Effector memory CD4-positive, alpha-beta T cell (primary cell): ENCODE measurements at places on chromosomes 2 and 18.

DNA sequence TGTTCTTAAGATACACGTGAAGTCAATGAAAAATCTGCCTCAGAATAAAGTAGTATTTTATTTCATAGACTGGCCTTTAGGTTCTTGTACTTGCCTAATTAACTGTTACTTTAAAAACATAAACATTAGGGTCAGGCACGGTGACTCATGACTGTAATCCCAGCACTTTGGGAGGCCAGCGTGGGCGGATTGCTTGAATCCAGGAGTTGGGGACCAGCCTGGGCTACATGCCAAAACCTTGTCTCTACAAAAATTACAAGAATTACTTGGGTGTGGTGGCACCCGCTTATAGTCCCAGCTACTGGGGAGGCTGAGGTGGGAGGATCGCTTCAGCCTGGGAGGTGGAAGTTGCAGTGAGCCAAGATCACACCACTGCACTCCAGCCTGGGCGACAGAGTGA lies 16.0 kb upstream of the SNORC start:
- DNase-seq, result no peak

DNA sequence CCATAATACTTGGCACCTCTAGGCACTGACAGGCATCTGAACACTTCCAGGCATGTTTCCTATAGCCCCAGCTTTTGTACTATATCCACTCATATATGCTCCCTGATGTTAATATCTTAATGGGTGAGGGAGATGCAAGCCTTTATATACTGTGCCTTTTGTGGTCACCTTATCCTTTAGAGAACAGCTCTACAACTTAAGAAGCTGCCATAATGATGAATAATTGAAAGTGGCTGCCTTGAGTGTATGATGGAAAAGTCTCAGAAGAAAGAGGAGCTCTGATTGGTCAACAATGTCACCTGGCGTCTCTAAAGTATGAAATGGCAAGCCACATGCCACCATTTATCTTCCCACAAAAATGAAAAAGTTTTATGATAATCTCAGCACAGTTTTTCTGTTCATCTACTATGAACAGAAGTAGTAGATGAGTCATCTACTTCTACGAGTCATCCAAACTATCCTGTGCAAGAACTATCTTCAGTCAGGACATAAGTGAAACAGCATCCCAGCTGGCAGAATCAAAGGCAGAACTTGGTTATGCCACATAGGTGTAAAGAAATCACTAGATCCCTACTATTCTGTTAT lies 997.9 kb upstream of the CELF4 start:
- no peak for DNase-seq

DNA sequence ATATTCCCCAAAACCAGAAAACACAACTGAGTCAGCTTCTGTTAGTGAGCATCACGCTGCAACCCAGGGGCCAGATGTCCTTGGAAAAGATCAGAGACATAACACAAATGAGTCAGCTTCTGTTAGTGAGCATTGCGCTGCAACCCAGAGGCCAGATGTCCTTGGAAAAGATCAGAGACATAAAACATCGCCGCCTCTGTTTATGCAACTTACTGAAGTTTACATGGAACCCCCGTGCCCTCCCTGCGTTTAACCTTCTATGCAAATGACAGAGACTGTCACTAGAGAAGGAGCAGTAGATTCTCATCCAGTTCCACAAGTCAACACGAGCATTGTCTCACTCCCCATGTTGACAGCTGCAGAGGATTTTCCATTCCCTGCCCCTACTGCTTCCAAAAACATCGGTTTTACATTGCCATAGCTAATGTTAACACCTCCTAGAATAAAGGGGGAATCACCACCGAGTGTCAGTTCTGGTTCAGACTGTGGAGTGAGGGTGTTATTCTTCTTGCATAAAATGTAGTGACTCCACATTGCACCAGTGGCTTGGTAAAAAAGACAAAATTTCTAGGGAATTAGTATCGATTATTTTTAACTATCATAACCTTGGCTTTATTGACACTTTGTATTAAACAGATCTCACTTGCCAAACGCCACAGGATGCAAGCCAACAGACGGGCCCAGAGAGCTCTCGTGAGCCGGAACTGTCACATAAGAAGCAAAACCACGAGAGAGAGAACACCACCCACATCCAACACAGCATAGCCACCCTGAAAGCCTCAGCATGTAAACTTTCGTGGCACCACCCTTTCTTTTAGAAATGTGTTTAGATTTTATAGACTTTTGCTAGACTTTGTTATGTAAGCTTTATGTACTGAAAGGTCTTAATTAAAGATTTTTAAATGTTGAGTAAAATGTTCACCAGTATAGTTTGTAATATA lies 87.7 kb downstream of the SH3YL1 start:
- DNase-seq, result peak; percentile 10

DNA sequence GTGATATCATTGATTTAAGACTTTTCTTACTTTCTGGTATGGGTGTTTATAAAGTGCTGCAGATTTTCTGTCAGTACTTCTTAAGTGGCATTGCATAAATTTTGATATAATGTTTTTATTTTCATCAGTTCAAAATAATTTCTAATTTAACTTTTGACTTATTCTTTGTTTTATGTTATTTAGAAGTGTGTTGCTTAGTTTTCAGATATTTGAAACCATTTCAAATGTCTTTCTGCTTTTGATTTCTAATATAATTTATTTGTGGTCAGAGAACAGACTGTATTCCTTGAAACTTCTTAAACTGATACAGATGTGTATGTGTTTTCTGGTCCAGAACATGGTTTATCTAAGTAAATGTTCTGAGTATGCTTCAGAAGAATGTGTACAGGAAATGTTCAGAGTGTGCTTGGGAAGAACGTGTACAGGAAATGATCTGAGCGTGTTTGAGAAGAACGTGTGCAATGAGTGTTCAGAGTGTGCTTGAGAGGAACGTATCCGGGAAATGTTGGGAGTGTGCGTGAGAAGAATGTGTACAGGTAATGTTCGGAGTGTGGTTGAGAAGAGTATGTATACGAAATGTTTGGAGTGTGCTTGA lies 265.7 kb upstream of the HS6ST1 start:
- no peak for DNase-seq

GRCh38 chr2:127811397-127812321 lies 688 bp upstream of the WDR33 start:
- DNase-seq, result no peak

GRCh38 chr18:61953161-61953560 lies 60.4 kb upstream of the RNF152 start:
- no peak for DNase-seq

- no peak for DNase-seq
Measured at GRCh38 chr2:158740621-158741020, 54.5 kb upstream of the DAPL1 start.

GRCh38 chr18:11035814-11036495 lies 113.4 kb downstream of the PIEZO2 start:
- DNase-seq, result no peak

- DNase-seq, result no peak
Measured at GRCh38 chr2:99444222-99444621, 45.6 kb downstream of the REV1 start.

- no peak for DNase-seq
Measured at GRCh38 chr2:15492773-15493325, 68.3 kb downstream of the NBAS start.

GRCh38 chr2:108833219-108833618 lies 46.6 kb downstream of the CCDC138 start:
- DNase-seq, result no peak

GRCh38 chr2:103401621-103402020 lies 639.8 kb downstream of the TMEM182 start:
- DNase-seq, result no peak

DNA sequence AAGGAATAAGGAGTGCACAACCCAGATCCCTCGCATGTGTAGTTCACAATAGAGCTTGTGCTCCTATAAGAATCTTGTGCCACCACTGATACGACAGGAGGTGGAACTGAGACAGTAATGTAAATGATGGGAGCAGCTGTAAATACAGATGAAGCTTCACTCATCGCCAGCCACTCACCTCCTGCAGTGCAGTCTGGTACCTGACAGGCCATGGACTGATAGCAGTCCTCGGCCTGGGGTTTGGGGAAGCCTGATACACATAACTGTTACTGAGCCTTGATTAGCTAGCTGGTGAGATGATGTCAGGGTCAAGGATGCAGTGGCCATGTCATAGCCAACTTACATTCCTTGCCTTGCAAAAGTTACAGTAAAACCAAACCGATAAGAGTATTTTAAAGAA lies 376.6 kb downstream of the NBAS start:
- DNase-seq, result no peak
